NCI-H187 treated with DMSO at 0.1 percent for 48 hours (cell line): ENCODE measurements at places on chromosomes 3 and 15.

DNA sequence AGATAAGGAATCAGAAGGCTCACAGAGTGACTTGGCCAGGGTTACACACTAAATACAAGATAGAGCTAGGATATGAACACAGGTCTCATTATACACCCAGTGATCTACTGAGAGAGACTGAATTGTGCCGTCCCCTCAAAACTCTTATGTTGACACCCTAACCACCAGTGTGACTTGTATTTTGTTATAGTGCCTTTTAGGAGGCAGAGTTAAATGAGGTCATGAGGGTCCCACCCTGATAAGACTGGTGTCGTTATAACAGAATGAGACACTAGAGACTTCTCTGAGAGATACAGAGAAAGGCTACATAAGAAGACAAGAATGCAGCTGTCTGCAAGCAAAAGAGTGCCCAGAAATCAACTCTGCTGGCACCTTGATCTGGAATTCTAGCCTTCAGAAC lies 12.6 kb downstream of the KPNA1 start:
- no peak for DNase-seq

DNA sequence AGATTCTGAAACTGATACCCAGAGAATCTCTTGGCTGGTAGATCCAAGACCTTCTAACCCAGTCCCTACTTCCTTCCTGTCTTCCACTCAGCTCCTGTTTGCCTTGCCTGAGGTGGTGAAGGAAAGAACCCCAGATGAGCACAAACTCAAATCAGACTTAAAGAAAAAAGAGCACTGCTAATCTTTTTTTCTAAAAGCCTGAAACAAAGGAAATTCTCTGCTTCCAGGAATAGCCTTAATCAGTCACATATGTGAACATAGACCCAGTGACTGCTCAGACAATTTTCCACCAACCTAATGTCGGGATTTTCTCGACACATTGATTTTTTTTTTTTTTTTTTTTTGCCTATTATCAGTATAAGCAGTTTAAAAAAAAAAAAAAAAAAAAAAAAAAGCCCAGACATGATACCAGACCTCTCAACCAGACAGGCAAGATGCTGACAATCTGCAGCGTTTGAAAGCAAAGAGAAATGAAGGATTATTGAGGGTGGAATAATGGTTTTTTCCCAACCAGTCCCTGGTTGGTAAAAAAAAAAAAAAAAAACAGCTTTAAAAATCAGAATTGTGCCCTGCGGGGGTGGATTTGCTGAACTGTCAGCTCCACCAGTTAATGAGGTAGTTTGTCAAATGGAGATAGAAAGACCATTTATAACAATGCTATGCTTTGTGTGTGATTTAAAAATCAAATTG lies 256.8 kb upstream of the RARB start:
- no peak for DNase-seq

GRCh38 chr3:154191520-154191919 lies 70.3 kb downstream of the ARHGEF26 start:
- no peak for DNase-seq

DNA sequence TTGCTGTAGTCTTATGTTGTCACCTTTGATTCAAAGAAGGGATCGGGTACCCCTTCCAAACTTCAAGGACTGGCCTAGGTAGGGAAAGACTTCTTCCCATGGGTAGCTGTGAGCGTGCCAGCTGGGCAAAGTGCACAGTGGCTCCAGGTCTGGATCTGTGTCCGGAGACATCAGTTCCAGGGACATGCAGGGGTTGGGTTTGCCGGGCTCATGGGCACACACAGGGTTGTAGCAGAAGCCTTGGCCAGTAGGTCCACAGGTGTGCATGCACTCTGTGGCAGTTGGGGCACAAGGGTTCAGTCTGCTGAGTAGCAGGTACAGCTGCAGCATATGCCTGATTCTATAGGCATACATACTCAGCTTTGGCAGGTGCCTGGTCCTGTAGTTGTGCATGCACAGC lies 111.2 kb downstream of the EFHB start:
- no peak for DNase-seq

- DNase-seq: no peak
Measured at GRCh38 chr3:166663194-166663593, 716.9 kb downstream of the ZBBX start.

- DNase-seq: no peak
Measured at GRCh38 chr15:67097930-67098740, 32.7 kb downstream of the SMAD3 start.

- DNase-seq: no peak
Measured at GRCh38 chr15:58686286-58686685, 63.2 kb downstream of the ADAM10 start.

GRCh38 chr15:73732930-73733329 lies 20.2 kb downstream of the INSYN1 start:
- DNase-seq: no peak

GRCh38 chr15:90870354-90871138 lies 2.2 kb downstream of the FURIN start:
- no peak for DNase-seq

GRCh38 chr3:66585520-66586095 lies 84.8 kb upstream of the LRIG1 start:
- DNase-seq: no peak

DNA sequence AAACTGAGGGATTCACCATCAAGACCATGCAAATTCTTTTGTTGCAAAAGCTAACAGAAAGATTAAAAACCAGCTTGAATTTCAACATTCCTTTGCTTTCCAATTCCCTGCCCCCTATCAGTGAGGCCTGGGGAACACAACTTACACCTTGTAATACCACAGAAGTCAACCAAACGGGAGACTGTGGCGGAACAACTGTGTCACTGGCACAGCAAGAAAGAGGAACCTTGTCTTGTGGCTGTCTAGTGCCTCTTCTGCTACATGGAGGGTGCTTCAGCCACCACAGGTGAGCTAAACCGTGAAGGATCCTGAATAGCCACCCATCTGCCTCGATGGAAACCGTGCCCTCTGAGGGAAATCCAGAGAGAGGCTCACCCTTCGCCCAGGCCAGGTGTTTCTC lies 11.4 kb downstream of the CCDC12 start:
- DNase-seq: no peak

- no peak for DNase-seq
Measured at GRCh38 chr15:48858401-48858800, 19.5 kb upstream of the EID1 start.

DNA sequence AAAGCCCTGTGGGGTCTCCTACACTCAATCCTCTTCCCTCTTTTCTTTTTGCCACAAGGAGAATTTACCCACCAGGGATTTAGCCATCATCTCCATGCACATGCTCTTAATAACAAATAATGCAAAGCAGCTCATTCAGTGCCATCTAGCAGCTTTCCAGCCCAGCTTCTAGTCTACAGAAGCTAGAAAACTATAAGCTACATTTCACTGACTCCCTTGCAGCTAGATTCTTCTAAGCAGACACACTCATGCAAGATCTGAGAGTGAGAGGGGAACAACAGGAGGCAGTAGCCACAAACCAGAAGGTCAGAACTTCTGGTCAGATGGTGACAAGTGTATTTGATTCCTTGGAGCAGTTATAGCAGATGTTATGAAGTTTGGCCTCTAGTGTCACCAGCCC lies 25.5 kb downstream of the OSBPL10 start:
- DNase-seq: no peak

DNA sequence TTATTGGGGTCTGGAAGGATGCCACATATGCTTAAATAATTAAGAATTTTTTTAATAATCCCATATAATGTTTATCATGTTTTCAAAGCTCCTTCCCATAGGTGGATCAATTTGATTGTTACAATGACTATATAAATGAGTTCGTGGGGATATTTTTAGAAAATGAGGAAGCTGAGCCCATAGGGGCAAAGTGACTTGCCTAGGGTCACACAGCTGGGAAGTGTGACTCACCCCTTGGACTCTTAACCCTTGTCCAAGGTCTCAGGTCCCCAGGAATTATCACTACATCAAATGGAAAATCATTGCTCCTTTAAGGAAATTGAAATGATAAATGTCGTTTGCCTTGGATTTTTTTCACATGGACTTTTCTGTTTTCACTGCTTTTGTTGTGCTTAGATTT lies 161.2 kb upstream of the RGMA start:
- DNase-seq: no peak

- DNase-seq: no peak
Measured at GRCh38 chr3:34365231-34365630, 566.8 kb downstream of the PDCD6IP start.

DNA sequence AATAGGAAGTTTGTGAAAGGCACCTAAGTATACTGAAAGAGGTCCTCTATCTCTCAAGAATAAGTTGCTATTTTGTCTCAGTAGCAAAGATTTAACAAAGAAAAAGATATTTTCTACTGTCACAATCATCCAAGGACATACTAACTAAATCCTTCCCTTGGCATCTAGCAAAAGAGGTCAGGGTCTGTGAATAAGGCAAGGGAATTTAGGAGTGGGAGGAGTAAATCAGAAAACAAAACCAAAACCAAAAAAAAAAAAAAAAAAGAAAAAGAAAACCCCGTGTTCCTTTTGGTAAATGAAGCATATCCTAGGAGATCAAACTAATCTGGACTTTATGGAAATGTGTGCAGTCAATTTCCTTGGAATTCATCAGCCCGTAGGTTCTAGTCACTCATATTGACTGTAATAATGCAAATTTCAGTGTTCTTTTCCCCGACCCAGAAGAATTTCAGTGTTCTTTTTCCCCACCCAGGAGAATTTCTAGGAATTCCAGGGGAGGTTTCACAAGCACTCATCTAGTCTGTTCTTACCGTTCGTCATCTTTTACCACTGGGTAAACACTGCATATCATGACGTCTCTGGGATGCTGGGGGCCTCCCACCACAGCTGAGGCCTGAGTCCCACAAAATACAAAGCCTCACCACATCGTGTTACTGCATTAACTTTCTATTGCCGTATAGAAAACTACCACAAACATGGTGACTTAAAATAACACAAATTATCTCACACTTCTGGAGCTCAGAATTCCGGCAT lies 113.8 kb upstream of the CCDC54 start:
- no peak for DNase-seq

- no peak for DNase-seq
Measured at GRCh38 chr3:48739955-48740823, 23.2 kb upstream of the IP6K2 start.

DNA sequence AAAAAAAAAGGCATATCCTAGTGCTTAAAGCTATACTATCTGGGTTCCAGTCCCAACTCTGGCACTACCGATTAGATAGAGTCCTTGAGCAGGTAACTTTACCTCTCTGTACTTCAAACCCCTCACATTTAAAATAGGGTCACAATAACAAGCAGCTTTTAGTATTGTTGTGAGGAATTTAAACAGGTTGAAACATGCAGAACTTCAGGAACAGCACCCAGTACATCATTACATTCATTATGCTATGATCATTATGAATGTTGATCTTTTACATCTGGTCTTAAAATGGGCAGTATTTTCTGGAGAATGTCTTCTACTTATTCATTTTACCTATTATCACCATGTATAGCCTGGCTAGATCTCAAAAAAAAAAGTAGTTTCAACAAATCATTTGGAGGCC lies 176.1 kb upstream of the CCDC54 start:
- no peak for DNase-seq

DNA sequence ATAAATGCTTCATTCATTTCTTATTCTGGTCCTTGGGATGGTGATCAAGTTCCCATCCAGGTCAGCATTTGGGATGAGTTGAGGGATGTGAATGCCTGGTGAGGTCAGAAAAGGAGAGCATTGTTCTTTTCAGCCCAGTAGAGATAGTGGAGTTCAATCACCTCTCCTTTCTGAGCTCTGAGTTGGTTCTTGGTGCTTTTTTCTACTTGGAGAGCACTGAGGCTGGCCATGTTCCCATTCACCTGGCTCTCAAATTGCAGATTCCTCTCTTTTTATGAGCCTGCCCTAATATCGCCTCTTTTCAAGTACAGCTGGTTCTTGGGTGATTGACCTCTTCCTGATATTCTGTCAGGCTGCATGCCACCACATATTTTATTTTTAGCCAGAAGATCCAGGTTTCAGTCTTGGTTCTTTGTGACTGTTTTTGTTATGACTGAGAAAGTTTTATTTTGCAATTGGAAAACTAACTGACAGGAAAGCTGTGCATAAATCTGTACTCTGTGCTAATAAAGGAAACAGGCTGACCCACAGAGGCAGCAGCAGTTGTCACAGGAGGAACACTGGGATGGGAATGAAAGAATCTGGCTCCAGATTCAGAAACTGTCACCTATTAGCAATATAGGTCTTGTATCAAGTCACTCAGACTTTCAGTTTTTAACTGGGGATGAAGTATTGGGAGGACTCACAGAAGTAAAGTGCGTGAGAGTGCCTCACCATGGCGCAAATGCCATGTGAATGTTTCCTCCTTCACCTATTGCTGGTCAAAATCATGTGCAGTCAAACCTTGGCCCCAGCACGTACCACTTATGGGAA lies 10.7 kb downstream of the AQP9 start:
- DNase-seq: no peak

- DNase-seq: no peak
Measured at GRCh38 chr3:134404366-134404885, 30.2 kb upstream of the AMOTL2 start.

DNA sequence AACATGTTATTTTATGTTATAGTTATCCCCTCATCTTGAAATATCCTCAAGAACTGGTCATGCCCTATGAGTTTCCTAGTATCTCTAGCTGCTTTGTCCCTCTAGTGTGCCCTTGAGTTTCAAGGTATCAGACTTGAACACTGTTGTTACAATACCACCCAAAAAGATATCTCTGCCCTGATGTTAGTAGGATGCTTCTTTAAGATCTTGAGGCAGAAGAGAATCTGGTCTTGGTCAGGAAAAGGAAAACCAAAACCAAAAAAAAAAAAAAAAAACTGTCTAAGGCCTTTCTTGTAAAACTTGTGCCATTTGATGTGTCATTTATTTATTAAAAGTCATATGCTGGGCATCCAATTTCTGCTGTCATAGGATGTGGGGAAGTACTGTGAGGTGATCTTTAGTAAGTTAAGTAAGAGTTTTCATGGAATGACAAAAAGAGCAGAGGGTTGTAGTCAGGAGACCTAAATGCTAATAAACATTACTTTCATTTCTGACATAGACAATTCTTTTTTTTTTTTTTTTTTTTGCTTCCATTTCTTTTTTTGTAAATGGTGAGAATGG lies 229.7 kb downstream of the NECTIN3 start:
- no peak for DNase-seq

DNA sequence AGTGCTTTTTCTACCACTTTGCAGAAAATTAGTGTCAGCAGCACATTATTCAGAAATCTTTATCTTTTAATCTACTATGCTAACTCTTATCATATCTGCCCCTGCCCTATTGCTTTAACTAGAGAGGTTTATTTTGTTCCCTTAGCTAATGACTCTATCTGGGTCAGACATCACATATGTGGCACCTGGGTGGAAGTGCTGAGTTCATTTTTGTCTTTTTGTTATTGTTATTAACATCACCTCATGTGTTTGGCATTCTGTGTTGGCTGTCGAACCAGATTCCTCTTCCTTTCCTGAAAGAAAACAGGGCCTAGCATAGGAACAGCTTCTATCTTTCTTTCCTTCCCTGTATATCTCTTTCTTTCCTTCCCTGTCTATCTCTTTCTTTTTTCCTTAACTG lies 100.7 kb downstream of the RBMS3 start:
- DNase-seq: no peak

GRCh38 chr3:81624756-81625155 lies 136.7 kb downstream of the GBE1 start:
- no peak for DNase-seq

DNA sequence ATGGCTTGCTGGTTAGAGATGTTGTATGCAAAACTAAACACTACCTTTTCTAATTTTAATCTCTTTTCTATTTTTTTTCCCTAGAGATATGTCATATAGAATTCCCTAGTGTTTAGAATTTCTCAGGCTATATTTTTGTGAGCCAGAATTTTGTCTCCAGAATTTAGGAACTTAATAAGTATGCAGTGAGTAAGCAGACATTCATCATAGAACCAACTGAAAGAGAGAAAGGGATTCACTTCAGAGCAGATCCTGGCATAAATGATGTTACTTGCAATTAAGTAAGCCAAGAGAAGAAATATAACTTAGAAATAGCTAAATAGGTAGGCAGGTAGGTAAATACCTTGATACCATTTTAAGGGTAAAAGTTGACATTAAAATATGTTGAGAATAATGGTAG lies 288.9 kb downstream of the ZNF385D start:
- DNase-seq: no peak
